ENCODE measurements at places on chromosomes 11 and 22.
A peak's percentile ranks its signal among the peaks of the same experiment; 100 is the strongest.

GRCh38 chr11:30254307-30255298 is 23.8 kb downstream of the FSHB start:
- no peak for DNase-seq

DNA sequence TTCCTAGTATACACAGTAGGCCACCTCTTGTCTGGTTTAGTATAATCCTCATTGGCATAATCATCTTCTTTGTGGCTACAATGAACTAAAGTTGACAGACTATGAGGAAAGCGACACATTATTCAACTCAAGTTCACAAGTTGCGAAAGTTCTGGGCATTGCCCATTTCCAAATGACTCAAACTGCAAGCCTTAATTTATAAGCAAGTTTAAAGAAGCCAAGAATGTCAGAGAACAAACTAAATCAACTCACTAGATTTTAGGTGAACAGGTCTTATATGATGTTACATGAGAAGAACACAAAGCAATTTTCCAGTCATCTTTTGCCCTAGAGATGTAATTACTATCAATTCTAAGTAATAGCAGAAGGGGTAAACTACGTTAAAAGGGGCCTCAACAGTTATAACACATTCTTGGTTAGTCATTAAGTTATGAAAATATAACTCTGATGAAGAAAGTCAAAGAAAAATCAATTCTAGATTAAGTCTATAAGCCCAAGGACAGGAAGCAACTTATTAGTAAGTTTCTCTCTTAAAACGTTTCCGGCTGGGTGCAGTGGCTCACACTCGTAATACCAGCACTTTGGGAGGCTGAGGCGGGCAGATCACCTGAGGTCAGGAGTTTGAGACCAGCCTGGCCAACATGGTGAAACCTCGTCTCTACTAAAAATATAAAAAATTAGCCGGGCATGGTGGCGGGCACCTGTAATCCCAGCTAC is 21.5 kb downstream of the PICALM start:
- peak; percentile 31 for DNase-seq

- no peak for DNase-seq
Measured at GRCh38 chr11:129210831-129211181, 18.7 kb upstream of the ARHGAP32 start.

- DNase-seq: no peak
Measured at GRCh38 chr11:44203270-44204043, 106.5 kb downstream of the ALX4 start.

DNA sequence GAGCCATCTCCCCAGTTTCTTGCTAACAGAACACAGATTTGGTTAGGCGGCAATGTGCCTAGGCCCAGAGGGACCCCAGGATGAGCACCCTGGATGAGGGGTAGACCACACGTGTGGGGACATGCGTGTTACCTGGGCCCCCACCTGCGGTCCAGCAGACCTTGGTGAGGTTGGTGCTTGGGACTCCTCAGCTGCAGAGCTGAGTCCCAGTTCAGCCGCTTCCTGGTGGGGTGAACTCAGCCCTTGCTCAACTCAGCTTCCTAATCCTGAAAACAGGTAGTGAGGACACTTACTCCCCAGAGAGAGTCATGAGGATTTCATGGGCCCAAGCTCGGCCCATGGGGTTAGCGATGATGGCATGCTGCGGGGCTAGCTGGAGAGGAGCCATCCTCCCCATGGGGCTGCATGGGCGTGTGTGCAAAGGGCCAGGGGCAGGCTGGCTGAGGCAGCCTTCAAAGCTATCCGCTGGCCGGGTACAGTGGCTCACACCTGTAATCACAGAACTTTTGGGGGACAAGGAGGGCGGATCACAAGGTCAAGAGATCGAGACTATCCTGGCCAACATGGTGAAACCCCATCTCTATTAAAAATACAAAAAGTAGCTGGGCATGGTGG is 46.9 kb upstream of the SHISAL1 start:
- no peak for DNase-seq

DNA sequence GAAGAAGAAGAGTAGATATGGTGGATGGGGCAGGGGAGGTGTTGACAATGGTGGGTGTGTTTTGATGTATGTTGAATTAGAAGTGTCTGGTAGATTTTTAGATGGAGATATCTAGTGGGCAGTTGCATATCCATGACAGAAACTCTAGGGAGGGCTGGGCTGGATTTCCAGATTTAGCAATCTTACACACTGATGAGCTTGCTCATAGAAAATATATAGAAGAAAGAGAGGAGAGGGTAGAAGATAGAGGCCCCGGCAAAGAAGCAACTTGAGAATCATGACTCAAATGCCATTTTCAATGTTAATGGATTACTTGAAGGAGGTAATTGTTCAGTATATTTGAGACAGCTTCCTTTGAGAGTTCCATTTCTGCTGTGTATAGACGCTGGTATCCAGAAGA is 8.2 kb downstream of the REXO2 start:
- no peak for DNase-seq

DNA sequence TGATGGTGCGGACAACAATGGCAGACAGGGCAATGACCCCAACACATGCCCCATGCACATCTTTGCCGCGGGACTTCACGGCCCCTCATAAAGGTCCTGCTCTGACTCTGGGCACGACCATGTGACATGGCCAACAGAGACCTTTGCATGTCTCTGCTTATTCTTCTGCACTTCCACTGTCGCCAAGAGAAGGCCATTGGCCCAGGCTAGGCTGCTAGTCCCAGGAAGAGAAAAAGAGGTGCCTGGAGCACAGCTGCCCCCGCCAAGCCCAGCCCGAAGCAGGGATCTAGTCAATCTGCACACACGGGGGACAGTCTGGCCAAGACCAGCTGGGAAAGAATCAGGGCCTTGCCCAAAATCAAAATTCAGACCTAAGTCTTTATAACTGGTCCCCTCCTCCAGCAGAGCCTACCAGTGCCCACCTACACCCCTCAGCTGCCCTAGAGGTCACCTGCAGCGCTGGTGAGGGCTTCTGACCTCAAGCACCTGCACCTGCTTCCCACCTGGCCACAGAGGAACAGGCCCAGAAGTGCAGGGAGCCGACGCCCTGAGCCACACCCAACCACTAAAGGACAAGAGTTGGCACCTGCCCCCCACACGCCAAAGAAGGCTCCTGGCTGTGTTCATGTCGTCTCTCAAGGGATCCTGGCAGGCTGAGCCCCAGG is 8.1 kb downstream of the SULT4A1 start:
- DNase-seq: no peak

DNA sequence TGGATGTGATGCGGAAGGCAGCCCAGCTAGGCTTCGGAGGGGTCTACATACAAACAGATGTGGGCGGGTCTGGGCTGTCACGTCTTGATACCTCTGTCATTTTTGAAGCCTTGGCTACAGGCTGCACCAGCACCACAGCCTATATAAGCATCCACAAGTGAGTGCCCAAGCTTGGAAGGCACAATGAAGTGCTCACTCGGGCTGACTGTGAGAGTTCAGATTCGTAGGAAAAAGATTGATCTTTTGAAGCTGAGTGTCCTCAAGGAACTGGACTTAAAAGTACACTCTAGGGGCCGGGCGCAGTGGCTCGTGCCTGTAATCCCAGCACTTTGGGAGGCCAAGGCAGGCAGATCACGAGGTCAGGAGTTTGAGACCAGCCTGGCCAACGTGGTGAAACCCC is 3.7 kb downstream of the ACAD8 start:
- DNase-seq: no peak

DNA sequence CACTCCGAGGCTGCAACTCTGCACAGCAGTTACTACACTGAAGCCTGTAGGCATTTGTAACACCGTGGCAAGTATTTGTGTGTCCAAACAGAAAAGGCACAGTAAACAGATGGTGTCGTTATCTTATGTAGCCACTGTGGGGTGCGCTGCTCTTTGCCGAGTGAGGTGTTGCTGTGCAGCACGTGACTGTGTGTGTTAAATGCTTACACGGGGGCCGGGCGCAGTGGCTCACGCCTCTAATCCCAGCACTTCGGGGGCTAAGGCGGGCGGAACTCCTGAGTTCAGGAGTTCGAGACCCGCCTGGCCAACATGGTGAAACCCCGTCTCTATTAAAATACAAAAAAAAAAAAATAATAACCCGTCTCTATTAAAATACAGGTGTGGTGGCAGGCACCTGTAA is 11.5 kb downstream of the ZBED4 start:
- no peak for DNase-seq

DNA sequence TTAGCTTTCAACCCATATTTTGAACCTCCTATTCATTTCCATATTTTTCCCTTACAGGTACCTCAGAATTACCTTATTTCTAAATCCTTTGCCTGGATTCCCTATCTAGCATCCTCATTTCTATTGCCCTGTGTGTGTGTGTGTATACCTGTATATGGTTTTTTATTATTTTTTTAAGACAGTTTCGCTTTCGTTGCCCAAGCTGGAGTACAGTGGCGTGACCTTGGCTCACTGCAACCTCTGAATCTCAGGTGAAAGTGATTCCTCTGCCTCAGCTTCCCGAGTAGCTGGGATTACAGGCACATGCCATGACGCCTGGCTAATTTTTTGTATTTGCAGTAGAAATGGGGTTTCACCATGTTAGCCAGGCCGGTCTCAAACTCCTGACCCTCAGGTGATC is 12.6 kb downstream of the HIPK3 start:
- DNase-seq: no peak

DNA sequence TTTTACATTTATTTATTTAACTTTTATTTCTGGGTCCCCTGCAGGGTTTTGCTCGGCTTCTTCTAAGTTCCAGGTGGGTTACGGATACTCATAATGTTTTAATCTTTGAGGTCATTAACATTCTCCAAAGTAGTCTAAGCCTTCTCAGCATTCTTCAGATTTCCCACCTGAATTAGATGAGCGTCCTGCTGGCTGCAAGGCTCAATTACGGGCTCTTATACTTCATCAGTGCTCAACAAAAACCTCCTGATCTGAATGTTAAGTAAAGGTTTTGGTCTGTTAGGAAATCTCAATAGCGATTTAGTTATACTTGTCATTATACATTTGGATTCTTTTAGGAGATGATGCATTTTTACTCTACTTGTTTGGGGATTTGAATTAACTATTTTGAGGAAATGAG is 27.3 kb upstream of the NFRKB start:
- DNase-seq: no peak

- no peak for DNase-seq
Measured at GRCh38 chr11:134950692-134951304, 538.8 kb upstream of the B3GAT1 start.

DNA sequence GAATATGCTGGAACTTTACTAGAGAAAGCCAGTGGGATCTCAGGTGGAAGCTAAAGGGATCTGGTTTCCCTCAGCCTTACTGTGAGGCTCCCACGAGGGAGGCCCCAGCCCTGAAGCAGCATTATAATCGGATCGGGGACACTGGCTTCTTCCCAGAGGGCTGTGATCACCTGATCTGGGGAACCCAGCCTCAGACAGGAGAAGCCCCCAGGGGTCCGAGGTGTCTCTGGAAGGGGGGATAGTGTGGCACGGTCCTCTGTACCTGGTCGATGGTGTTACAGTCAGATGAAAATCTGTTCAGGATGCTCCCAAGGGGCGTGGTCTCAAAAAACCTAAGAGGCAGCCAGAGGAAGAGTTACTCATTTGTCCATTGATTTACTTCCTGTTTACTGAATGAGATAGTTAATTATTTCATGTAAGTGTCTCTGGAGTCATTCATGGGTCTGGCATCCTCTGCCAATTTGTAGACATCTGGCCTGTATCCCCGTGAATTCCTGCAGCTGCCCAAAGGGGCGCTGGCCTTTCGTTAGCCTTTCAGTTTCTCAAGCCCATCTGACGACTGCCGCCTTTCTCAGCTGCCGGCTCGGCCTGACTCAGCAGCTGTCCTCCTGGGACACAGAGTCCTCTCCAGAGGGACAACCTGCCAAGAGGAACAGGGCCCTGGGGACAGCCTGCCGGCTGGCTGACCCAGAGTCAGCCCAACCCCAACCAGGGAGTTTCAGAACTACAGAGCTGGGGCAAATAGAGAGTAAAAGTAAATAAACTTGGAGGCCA is 17.0 kb upstream of the KCNJ11 start:
- no peak for DNase-seq

GRCh38 chr11:68939583-68940555 is 36.2 kb downstream of the IGHMBP2 start:
- DNase-seq: no peak

GRCh38 chr11:93783765-93784144 is 327 bp upstream of the MED17 start:
- no peak for DNase-seq

DNA sequence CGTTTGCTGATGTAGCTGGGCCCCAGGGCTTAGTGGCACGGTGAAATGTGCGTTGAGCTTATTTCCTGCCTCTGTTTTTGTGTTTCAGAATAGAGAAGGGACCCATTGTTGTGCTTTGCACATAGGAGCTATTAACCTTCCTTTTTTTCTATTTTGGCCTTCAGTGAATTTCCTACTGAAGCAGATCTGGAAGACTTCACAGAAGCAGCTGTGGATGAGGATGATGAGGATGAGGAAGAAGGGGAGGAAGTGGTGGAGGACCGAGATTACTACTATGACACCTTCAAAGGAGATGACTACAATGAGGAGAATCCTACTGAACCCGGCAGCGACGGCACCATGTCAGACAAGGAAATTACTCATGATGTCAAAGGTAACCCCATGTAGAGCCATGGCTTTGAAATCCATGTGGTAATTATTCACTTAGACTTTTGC is 37.4 kb upstream of the ST14 start:
- no peak for DNase-seq

DNA sequence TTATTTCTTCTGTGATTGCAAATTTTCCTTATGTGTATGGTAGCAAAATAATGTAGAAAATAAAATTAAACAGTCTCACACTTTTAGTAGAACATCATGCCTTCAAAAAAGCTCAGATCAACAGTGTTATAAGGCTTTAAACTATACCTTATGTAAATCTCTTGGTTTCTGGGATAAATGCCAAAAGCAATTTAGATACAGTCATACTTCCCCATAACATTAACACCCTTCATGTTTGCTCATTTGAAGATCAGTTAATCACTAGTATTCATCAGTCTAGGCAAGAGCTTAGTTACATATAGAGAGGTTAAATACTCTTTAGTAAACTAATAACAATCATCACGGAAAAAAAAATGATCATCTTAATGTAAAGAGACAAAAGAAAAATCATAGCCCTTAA is 421.8 kb upstream of the ANO3 start:
- DNase-seq: peak; percentile 5

GRCh38 chr11:1534682-1535081 is 37.4 kb downstream of the DUSP8 start:
- DNase-seq: peak; percentile 41

GRCh38 chr11:122491509-122491908 is 164.0 kb upstream of the UBASH3B start:
- peak; percentile 48 for DNase-seq

GRCh38 chr11:46611526-46612304 is 5.3 kb downstream of the HARBI1 start:
- DNase-seq: no peak

DNA sequence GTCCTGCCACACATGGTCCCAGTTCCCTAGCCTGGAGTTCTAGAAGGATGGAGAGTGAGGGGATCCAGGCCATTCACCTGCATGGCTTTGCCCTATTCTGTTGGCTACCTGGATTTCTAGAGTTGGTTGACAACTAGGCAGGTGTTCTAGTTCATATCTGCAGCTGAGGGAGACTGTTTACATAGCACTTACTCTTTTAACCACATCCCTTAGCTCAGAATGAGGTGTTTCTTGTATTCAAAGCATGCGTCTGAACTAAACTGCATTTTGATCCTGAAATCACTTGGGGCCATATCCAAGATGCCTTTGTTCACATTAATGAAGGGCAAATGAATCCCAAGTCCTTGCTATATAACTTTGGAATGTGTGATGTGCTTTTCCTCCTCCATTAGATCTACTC is 60.9 kb downstream of the SYT13 start:
- no peak for DNase-seq

- DNase-seq: no peak
Measured at GRCh38 chr11:58776891-58777710, 45.4 kb upstream of the GLYAT start.

- no peak for DNase-seq
Measured at GRCh38 chr11:64229090-64229743, 1.1 kb upstream of the DNAJC4 start.
